Muscle of back (tissue), 13 donors: ENCODE measurements at places on chromosomes 3 and 15. TPM values are rescaled to one million over a fixed set of nuclear protein-coding genes. Genes with fewer than 3 reads are reported as not detected.

The HESX1 gene
- polyA plus RNA-seq, result 2.9 TPM

The ZNF660 gene
- polyA plus RNA-seq, result 3.4 TPM

The COL6A6 gene
- 134 TPM for polyA plus RNA-seq

The AHSG gene
- 0.17 TPM for polyA plus RNA-seq

The PSTPIP1 gene
- polyA plus RNA-seq, result 1.7 TPM

The ARGFX gene
- polyA plus RNA-seq, result not detected

The ECE2 gene
- polyA plus RNA-seq, result not detected

The SPRED1 gene
- 29.6 TPM for polyA plus RNA-seq

The RETNLB gene
- polyA plus RNA-seq, result not detected

The CHDH gene
- 0.74 TPM for polyA plus RNA-seq

The DGKG gene
- polyA plus RNA-seq, result 2.5 TPM

The LRRIQ4 gene
- polyA plus RNA-seq, result not detected

The TGM4 gene
- polyA plus RNA-seq, result not detected

The SERINC4 gene
- 0.34 TPM for polyA plus RNA-seq

The PAK6 gene
- 0.50 TPM for polyA plus RNA-seq

The KLHL25 gene
- polyA plus RNA-seq, result 5.9 TPM

The PRR20G gene
- not detected for polyA plus RNA-seq

The ANKRD63 gene
- polyA plus RNA-seq, result not detected

The STRA6 gene
- polyA plus RNA-seq, result 0.61 TPM

The CAPN3 gene
- polyA plus RNA-seq, result 279 TPM

The TMEM212 gene
- polyA plus RNA-seq, result 0.21 TPM
